ENCODE measurements at places on chromosomes 6 and 20. TPM values are rescaled to one million over a fixed set of nuclear protein-coding genes. Genes with fewer than 3 reads are reported as not detected.

Gene IMPG1
- not detected for total RNA-seq

Gene TNNC2
- total RNA-seq, result 0.67 TPM

Gene FERMT1
- total RNA-seq, result not detected

Gene ARMC12
- total RNA-seq, result 1.1 TPM

Gene ADGRB3
- not detected for total RNA-seq

Gene PDE7B
- 0.22 TPM for total RNA-seq

Gene IL17A
- total RNA-seq, result not detected

Gene CRISP2
- total RNA-seq, result not detected

Gene FBXO5
- total RNA-seq, result 3.0 TPM

Gene MCHR2
- not detected for total RNA-seq

Measured in CD8-positive, alpha-beta T cell (primary cell).